ENCODE measurements at places on chromosomes 16 and 17.
A peak's percentile ranks its signal among the peaks of the same experiment; 100 is the strongest.

GRCh38 chr16:50837324-50837723 lies 95.4 kb downstream of the CYLD start:
- DNase-seq: no peak

GRCh38 chr16:19017179-19017578 lies 33.4 kb downstream of the TMC7 start:
- no peak for DNase-seq

GRCh38 chr17:63697341-63698286 lies 2.3 kb downstream of the LIMD2 start:
- DNase-seq: peak; percentile 20

DNA sequence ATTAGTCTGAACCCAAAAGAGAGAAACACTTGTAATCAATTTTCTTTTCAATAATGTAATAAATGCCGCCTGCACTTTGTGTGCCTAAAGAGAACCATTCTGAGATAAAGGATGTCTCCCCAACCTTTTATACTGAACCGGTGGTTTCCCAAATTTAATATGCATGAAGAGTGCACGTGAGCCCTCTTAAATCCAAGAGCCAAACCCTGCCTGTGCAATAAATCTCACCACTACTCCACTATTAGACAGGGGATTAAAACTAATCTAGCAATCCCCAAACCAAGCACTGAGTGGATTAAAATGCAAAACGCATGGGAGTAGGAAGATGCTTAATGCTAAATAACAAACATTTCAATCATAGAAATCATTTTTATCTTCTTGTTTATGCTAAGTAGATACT lies 351.0 kb upstream of the PSMD7 start:
- no peak for DNase-seq

DNA sequence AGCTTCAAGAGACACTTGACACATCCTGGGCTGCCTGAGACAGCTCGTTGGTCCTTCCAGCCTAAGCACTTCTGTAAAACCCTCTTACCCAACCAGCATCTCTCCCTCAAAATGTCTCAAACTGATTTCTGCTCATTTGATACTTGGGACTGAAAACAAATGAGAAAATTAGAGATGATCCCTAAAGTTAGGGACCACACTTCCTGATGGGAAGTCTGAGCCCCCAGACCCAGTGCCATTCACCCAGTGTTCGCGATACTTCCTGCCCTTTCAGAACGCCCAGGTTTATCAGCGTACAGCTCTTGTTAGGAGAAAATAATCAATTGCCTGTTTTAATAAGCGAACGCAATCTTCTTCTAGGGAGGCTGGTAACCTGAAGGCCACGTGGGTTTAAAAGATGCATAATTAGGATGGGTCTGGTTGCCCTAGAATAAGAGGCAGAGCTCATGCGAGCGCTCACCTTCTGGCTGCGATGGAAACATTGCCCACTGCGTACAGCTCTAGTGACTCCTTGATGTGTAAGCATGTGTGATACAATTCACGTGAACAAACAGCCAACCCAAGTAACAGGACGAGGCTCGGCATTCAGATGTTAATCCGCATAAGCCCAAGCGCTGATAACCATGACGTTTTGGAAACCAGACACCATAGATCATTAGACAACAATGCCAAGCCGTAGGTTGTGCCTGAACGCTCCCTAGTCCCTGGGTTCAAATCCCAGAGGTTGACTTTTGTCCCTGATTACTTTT lies 213.1 kb downstream of the FOXL1 start:
- DNase-seq: no peak

GRCh38 chr16:49213594-49213993 lies 68.0 kb downstream of the CBLN1 start:
- DNase-seq: no peak

GRCh38 chr17:55607731-55608341 lies 96.6 kb upstream of the SMIM36 start:
- peak; percentile 86 for DNase-seq

GRCh38 chr17:70168977-70169708 lies at the start of gene KCNJ2:
Gene KCNJ2 (plus strand): TSS chr17:70169532. CDS start chr17:70175040, 5,508 bp downstream.
- peak; percentile 86 for DNase-seq

- DNase-seq: no peak
Observed at GRCh38 chr16:29012913-29013553, 28.2 kb downstream of the LAT start.

DNA sequence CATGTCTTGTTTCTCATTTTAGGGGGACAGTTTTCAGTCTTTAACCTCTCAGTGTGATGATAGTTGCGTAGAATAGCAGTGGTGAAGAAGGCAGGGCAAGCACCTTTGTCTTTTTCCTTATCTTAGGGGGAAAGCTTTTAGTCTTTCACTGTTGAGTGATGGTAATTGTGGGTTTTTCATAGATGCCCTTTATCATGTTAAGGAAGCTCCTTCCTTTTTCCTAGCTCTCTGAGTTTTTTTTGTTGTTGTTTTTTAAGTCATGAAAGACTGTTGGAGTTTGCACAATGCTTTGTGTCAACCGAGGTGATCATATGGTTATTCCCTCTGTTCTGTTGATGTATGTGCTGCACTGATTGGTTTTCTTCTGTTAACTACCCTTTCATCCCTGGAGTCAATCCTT lies 15.7 kb downstream of the NOL11 start:
- no peak for DNase-seq

GRCh38 chr16:85455534-85455933 lies 157.6 kb upstream of the GSE1 start:
- no peak for DNase-seq

GRCh38 chr17:8791248-8791909 lies 7.8 kb downstream of the MFSD6L start:
- DNase-seq: no peak

- no peak for DNase-seq
Observed at GRCh38 chr17:3954976-3955672, 9.1 kb downstream of the ATP2A3 start.

- DNase-seq: peak; percentile 82
Observed at GRCh38 chr17:37067555-37068111, 118.9 kb downstream of the AATF start.

All from mesenchymal stem cell (in vitro differentiated cells and primary cell).